DMS79 (cell line): ENCODE measurements at places on chromosomes 5 and 9.

- no peak for DNase-seq
These were observed 19.5 kb downstream of the BTNL3 start for GRCh38 chr5:181008136-181008535.

GRCh38 chr5:172775326-172776234 is 4.6 kb upstream of the DUSP1 start:
- no peak for DNase-seq

- no peak for DNase-seq
These were observed 98.6 kb upstream of the FER start for GRCh38 chr5:108649106-108649505.

GRCh38 chr9:113570106-113570505 is 106.6 kb downstream of the RGS3 start:
- no peak for DNase-seq

- DNase-seq, result no peak
These were observed 39.0 kb downstream of the ADCY2 start for GRCh38 chr5:7434914-7435313.

DNA sequence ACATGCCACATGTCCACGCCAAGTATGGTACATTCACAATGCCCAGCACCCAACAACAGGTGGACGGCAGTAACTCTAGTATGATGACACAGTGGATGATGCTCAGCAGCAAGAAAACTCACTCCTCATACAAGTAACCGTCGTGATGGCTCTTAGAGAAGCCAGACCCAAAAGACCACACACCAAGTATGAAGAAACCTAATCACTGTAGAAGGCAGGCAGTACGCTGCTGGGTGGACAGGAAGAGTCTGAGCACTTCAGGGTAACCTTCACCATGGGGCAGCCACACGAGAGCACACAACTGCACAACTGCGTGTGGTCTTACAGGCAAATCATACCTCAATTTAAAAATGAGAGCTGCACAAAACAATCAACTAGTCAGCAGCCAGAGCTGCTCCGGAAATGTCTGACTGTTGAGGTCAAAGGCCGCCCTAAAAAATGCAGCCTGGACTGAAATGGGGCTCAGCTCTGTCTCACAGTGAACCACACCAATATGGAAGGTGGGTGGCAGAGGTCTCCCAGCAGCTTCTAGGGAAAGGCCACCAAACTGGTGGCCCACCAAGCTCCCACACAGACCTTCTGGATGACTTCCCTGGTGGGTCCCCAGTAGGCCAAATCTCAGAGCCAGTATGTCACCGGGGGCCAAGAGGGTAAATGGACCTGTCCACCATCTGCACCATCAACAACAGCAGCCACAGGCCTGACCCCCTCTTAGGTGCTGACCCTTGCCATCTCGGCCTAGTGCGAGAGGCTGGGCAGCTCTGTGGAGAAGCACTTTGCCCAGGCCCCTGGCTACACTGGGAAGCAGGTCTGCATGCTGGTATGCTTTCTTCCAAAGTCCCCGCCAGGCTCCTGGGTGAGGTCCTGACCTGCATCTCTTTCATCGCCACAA is 17.8 kb downstream of the BICD2 start:
- DNase-seq, result no peak

DNA sequence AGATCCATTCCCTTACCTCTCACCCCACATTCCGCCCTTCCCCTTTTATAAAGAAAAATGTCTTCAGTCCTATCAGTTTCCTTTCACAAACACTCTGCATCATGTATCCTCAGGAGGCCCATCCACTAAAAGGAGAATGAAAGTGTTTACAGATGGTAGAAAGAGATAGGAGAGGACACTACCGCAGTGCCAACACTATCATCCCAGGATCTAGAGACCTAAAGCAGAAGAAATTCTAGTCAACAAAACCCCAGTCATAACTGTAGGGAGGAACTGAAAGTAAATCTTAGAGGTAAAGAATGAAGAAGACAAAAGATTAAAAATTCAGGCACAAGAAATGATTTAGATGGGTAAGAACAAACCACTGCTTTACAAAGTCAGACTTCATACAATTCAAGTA is 114.1 kb downstream of the MLLT3 start:
- no peak for DNase-seq

- DNase-seq, result no peak
These were observed 27.9 kb downstream of the AFAP1L1 start for GRCh38 chr5:149299451-149300054.

DNA sequence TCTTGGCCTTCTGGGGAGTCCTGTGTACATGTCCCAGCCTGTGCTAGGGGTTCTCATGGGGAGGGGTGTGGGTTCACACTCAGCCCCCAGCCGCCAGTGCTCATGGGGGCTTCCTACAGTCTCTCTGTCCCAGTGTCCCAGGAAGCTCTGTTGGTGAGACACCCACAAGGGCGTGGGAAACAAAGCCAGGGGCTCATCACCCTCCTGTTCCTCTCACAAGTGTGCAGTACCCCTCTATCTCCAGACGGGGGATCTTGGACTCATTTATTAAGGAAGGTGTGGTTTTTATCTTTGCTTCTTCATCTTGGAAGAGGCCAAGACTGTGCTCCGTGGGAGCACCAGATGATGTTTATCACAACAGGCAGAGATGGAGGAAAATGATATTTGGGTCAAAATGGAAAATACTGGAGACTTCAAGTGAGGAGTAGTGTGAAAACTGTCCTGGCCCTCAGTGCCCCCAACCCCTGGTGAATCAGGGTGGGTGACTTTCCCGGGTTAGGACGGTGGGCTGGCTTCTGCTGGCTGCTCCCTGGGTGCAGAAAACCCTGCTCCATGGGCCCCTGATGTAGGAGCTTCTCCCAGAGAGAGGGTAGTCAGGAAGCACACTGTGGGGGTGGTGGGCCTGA is 15.2 kb downstream of the TMEM171 start:
- DNase-seq, result no peak

DNA sequence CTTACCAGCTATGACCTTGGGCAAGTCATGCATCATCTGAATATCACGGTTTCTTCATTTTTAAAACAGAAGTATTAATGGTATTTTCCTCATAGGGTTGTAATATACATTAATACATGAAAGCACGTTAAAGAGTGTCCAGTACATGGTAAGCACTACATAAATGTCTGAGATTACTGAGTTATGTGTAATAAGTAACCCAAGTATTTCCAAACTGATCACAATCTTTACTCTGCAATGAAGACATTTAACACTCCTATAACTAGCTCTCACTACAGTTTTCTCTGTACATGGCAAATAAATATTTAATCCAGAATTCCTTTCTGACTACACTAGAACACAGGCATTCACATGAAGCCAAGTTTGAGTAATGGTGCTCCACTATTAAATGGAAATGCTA is 4.0 kb downstream of the GLDC start:
- DNase-seq, result no peak

DNA sequence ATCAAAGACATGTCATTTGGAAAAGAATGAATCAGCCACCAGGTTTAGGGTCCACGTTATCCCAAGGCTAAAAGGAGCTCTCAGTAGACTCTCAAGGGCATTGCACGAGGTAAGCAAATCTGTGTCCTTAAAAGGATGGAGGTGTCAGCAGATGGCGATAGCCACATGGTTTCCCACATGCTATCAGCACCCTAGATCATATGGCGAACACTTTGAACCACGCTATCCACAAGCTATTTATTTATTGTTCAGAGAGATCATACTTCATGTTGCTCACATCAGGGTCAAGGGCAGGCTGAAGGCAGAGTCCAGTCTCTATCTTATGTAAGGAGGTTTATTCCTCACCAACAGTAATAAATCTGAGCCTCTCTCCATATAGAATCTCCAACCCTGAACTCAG is 43.7 kb downstream of the CDH6 start:
- no peak for DNase-seq

- DNase-seq, result no peak
These were observed 1085.7 kb downstream of the TAF11L14 start for GRCh38 chr5:18720002-18720401.

DNA sequence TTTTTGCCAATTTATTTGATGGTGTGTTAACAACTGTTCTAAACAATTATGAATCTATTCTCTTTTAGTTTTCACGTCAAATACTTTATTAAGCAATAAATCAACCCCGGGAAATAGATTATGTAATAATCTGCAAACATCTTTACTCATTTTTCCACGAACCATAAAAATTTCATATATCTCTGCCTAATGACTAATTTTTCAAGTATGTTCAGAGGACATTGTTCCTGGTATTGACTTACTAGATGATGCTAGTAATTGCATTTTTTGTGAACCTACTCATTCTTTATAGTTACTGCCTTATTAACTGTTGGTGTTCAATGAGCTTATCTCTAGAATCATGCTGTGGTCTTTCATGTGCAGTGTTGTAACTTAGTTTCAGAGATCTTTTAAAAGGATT is 41.0 kb upstream of the FBN2 start:
- no peak for DNase-seq

- no peak for DNase-seq
These were observed 80.0 kb downstream of the TMEM161B start for GRCh38 chr5:88188458-88189132.

DNA sequence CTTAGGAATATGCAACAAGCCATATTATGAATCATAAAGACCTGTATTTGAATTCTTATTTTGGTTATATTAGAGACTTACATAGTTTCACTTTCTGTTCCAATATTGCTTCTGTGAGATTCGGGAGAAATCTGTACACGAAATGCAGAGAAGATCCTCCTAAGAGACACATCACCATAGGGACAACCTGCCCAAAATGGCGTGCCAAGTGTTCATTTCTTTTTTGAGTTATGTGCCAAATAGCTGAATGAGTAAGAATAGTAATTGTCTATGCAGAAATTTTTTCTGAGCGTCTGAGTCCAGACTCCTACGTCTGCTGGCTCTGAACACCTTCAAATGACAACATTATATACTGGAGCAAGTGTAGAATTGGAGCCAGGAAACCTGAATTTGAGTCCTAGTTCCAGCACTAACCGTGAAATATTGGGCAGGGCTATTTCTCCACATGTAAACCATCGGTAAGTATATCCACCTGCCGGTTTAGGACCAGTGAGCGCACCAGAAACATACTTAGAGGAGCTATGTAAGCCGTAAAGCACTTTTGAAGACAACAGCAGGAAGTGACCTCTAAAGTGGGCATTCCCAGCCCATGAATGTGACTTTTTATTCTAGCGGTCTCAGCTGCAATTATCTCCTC is 163.9 kb upstream of the DMRT1 start:
- no peak for DNase-seq
